ENCODE measurements at places on chromosomes 4 and X. TPM values are rescaled to one million over a fixed set of nuclear protein-coding genes. Genes with fewer than 3 reads are reported as not detected.

SERPINA7 gene
- total RNA-seq, result not detected

KCNE5 gene
- total RNA-seq, result 0.66 TPM

IGFBP7 gene
- 55.9 TPM for total RNA-seq

HNRNPD gene
- 61.2 TPM for total RNA-seq

SYTL4 gene
- 3.1 TPM for total RNA-seq

USP17L12 gene
- not detected for total RNA-seq

ABCB7 gene
- 31.7 TPM for total RNA-seq

ANOS1 gene
- not detected for total RNA-seq

EMCN gene
- total RNA-seq, result 0.29 TPM

TRIM75 gene
- not detected for total RNA-seq

RTL9 gene
- 0.17 TPM for total RNA-seq

FOXP3 gene
- not detected for total RNA-seq

GPRIN3 gene
- under 0.01 TPM for total RNA-seq

NLGN3 gene
- 2.3 TPM for total RNA-seq

CPLX1 gene
- total RNA-seq, result 0.17 TPM

SPANXB1 gene
- not detected for total RNA-seq

CXorf65 gene
- total RNA-seq, result not detected

TKTL2 gene
- not detected for total RNA-seq

NPNT gene
- total RNA-seq, result 0.29 TPM

CXXC4 gene
- total RNA-seq, result not detected

CXCL10 gene
- 1.8 TPM for total RNA-seq

PLAC8 gene
- not detected for total RNA-seq

SSX2 gene
- not detected for total RNA-seq

GAB1 gene
- 12.5 TPM for total RNA-seq

Data from smooth muscle cell of trachea (primary cell).